ENCODE measurements at places on chromosomes 11 and 22.

DNA sequence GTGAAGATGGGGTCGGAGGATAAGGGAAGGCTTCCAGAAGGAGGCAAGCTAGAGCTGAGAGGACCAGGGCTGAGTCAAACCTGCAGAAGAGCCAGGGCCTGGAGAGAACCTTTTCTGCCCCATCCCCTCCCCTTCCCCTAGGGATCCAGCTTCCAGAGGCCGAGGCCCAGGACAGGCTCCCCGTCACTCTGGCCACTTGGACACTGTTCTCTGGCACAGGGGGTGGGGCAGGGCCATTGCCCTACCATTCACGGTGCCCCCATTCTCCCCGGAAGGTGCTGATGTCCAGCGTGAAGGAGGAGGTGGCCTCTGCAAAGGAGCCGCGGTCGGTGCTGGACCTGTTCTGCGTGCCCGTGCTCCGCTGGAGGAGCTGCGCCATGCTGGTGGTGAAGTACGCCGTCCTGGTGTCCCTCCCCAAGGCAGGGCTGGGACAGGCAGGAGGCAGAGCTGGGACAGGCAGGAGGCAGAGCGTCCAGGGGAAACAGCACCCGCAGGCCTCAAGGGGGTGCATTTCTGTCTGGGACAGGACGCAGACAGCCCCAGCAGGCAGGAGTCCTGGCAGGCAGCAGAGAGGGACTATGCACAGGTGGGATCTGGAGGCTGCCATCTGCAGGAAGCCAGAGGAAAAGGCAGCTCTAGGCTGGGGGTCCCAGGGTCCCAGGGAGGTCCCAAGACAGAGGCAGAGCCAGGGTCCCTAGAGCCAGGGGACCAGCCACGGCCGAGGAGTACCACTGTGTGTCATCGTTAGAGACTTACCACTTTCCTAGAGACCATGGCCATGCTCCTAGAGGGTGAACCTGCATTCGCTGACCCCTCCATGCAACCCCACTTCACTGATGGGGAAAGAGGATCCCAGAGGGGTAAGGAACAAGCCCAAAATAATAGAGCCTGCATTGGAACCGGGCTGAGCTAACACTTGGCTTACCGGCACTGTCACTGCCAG lies 25.8 kb upstream of the SLC22A12 start:
- DNase-seq = no peak

DNA sequence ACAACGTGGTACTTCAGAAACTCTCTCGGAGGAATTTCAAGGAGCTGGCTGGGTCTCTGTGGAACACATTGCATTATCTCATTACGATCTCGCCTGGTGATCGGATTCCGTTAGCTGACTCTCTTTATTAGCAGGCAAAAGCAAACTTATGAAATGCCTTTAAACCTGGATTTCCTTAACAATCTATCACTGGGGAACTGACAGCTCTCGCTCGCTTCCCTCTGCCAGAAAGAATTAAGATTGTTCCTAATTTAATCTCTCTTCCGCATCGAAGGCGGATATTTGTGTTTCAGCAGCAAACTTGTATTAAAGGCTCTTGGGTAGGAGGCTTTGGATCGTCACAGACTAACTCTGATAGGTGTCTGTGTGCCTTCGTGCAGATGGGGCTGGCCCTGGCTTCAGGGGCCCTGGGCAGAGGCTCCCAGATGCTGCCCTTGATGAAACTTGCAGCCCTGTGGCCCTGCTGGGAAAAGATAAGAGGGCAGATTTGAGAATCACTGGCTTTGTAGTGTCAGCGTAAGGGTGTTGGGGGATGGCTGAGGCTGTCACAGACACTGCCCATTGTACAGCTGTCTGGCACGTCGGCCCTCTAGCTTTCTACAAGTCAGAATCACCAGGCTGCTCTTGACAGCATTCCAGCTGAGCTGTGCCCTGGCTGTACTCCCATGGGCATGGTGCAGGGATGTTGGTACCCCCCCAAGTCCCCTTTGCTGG lies 162.2 kb upstream of the NECTIN1 start:
- no peak for DNase-seq

- DNase-seq = no peak
Observed at GRCh38 chr22:38248280-38248679, 24.5 kb downstream of the TMEM184B start.

DNA sequence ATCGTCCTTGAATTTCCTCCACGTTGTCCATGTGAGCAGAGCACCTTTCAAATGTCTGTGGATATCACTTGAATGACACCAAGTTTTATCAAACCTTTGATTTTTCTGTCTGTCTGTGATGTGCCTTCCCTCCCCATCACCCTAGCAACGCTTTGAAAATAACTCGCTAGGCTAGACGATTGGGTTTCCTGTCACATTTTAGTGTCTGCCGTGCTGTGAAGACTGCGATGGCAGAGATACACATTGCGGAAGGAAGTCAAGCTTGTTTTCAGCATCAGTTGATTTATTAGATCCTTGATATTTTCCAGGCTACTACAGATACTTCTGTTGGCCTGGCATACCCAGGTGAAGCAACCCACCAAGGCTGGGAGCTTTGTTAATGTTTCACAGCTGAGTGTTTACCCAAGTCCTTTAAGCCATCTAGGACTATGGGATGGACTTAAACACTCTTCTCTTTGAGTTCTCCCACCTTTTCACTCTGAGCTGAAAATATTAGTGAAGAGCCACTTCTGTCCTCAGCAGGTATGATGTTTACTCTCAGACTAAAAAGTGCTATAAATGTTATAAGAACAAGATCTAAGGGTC lies 93.6 kb upstream of the CD44 start:
- peak; percentile 57 for DNase-seq

DNA sequence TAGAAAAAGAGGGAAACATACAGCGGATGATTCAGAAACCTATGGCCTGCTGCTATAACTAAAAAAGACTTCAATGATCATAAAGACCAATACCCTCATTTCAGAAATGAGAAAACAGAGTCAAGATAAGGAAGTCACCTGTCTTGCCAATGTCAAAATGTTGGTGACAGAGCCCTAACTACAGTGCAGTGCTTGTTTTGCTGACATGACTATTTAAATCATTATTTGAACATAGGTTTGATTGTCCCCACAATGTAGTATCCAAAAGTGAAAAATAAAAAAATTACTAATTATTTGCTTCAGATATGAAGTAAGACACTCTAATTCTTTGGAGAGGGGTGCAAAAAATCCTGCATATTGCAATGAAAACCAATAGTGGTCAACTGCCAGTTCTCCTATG lies 115.7 kb downstream of the SOX6 start:
- no peak for DNase-seq

GRCh38 chr11:65770951-65771567 lies 9.7 kb downstream of the AP5B1 start:
- no peak for DNase-seq

DNA sequence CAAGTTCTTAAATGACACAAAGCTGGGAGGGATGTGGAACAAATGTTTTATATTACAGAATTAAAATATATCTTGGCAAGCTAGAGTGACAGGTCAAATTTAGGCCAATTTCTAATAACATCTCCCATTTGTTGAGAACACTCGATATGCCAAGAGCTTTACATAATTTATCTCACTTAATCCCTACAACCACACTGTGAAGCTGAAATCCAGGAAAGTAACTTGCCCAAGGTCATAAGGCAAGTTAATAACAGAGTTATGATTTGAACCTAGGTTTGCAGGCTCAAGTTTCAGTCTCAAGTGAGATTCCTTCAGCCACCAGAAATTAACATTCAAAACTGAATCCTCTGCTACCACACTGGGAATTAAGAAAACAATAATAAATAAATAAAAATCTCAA lies 38.3 kb downstream of the RAB30 start:
- DNase-seq = no peak

GRCh38 chr11:65572356-65573051 lies at the start of gene FAM89B:
Gene FAM89B, plus strand, starts transcription at chr11:65572538. Its CDS starts 132 bp downstream, at chr11:65572670.
- peak; percentile 87 for DNase-seq

- DNase-seq = peak; percentile 46
Observed at GRCh38 chr11:114059278-114059983, at the start of gene ZBTB16. Gene ZBTB16, plus strand, starts transcription at chr11:114059711. Its CDS starts 3,590 bp downstream, at chr11:114063301.

GRCh38 chr11:1342946-1343345 lies 33.5 kb upstream of the TOLLIP start:
- no peak for DNase-seq

GRCh38 chr11:93547773-93548172 lies 4.6 kb upstream of the SMCO4 start:
- no peak for DNase-seq

- no peak for DNase-seq
Observed at GRCh38 chr11:76808171-76808570, 25.0 kb downstream of the TSKU start.

- DNase-seq = no peak
Observed at GRCh38 chr22:20650294-20651207, 123.4 kb upstream of the SERPIND1 start.

GRCh38 chr11:110392056-110392455 lies 37.7 kb upstream of the FDX1 start:
- DNase-seq = no peak

DNA sequence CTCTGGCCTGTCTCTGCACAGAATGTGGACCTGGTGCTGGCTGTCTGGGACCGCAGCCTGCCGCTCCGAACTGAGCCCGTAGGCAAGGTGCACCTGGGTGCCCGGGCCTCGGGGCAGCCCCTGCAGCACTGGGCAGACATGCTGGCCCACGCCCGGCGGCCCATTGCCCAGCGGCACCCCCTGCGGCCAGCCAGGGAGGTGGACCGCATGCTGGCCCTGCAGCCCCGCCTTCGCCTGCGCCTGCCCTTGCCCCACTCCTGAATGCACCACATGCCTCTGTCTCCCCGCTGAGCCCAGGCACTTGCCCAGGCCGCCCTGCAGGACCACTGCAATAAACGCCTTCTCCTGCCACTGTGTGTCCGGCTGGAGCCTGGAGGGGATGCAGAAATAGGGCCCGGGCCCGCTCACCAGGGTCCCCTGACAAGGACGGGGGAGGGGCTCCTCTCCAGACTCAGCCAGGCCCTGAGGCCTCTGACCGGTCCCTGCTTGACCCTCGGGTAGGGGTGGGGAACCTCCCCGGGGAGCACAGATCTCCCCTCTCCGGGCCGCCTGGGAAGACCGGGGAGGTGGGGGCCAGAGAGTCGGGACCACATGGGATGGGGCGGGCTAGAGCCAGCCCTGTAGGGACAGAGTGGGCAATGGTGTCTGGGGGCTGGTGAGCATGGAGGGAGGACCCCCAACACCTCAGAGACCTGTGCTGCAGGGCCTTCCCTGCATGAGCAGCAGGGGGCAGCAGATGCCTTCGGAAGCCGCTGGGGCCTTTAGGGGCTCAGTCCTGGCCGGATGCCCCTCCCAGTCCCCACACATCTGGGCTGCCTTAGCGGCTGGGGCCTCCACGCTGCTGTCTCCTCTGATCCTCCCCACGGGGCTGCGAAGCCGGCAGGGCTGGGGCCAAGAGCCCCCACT lies 1.4 kb upstream of the TNNI2 start:
- DNase-seq = peak; percentile 74

DNA sequence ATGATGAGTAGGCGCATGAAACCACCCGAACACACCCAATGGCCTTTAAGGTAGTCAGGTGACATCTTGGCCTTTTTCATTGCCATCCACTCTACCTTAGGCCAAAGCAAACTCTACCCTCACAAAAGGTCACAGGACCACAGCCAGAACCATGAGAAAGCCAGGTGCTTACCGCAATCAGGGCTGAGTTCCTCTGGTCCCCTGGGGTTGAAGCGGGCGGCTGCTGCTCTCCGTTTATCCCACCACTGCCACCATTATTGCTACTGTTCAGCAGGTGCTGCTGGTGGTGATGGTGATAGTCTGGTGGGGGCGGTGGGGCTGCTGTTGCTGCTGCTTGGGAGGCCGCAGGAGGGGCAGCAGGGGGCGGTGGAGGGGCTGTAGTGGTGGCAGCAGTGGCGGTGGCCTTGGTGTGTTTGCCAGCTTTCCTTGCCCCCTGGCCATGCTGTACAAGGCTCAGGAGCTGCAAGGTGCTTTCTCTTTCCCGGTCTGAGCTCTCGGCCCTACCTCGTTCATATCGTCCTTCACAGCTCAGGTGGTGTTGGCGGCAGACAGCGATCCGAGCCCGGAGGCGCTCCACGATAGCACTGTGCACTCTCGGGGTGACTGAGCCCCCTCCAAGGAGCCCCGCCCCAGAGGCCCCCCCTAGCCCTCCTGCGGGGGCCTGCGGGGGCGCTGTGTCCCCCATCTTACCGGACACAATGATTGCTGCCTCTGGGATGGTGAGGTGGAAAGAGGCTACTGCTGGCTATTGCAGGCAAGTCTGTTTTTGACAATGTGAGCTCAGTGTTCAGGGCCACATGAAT lies 1.6 kb downstream of the MAML2 start:
- peak; percentile 77 for DNase-seq

- no peak for DNase-seq
Observed at GRCh38 chr22:17366830-17367229, 2.4 kb upstream of the CECR2 start.

DNA sequence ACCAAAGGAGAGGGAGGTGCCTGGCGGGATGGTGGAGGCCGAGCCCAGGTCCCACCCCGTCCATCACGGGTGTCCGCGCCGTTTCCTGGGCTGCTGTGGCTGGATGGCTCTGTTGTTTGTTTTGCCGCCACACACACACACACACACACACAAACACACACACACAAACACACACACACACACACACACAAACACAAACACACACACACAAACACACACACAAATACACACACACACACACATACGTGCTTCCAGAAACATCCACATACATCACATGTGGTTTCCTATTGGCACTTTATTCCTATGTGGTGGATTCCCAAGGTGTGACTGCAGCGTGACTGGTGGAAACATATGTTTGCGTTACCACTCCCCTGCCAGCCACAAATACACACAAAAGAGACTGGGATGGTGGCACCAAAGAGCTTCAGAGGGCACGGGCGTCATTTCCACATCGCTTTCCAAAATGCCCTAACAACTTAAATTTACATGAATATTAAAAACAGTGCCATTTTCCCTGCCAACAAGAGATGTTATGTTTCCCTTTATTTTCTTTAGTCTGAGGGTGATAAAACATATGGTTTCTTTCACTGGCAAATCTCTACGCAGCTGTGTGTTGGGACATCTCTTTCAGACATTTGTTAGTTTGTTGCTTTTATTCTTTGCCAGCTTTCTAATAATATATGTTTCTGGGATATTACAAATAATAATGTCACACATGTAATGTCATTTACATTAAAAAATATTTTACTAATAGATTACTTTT lies 356.8 kb downstream of the BRD1 start:
- DNase-seq = no peak

DNA sequence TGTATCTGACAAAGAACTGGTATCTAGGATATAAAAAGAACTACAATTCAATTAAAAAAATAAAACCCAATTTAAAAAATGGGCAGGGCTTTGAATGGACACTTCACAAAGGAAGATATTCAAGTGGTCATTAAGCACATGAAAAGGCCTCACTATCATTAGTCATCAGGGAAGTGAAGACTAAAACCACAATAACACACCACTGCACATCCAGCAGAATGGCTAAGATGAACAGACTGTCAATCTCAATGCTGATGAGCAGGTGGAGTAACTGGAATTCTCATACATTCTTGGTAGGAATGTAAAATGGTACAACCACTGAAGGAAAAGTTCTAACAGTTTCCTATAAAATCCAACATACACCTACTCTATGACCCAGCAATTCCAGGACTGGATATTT lies 8.9 kb downstream of the HPS4 start:
- no peak for DNase-seq

All from T-helper 1 cell (primary cell).